ENCODE measurements at places on chromosomes 5 and 9.

GRCh38 chr5:42301349-42301748 is 121.9 kb upstream of the GHR start:
- no peak for DNase-seq

- DNase-seq, result no peak
Observed at GRCh38 chr5:98069876-98070512, 703.5 kb upstream of the RGMB start.

DNA sequence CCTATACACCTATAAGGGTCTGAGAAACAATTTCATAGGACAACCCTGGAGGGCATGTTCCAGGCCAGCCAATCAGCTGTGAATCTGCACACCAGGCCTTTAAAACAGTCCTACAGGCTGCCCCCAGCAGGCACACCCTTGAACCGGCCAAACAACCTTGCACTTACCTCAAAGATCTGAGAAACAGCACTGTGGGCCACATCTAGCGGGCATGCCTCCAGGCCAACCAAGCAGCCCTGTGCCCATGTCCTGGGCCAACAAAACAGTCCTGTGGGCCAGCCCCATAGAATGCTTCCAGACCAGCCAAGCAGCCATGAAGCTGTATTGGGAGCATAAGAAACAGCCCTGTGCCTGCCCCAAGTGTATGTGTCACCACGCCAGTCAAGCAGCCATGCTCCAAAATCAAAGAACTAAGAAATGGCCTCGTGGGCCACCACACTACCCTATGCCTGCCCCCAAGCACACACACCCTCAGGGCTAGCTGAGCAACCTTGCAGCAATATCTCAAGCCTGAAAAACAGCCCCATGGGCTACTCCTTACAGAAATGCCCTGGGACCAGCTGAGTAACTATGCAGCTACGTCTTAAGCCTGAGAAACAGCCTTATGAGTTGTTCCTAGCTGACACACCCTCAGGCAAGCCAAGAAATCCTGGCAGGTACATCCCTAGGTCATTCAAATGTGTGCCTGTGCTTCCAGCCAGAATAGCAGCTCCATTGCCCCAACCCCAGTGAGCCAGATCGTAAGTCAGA is 2243.8 kb upstream of the C9orf72 start:
- no peak for DNase-seq

DNA sequence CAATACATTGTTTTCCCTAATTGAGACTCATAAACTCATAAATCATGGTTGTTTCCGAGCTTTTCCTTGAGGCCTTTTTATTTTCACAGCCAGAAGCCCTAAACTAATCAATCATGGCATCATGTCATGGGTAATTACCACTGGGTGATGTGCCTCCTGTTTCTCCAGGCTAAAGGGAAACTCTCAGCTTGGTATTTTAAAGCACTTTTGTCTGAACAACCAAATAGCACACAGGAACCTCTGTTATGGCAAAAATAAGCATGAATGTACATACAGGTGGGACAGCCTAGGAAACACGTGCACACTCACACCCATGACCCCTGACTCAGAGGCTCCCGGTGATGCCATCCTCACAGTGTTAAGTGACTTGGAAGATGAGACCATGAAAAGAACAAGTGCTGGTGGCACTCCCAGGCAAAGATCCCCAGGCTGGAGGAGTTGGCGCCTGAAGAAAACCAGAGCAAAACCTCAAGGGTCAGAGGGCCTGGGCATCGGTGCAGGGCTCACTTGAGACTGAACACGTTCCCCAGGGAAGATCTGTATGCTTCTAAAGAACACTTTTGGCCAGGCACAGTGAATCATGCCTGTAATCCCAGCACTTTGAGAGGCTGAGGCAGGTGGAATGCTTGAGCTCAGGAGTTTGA is 154.3 kb downstream of the ROR2 start:
- DNase-seq, result no peak

- DNase-seq, result no peak
Observed at GRCh38 chr5:179805529-179806249, 977 bp downstream of the MGAT4B start.

GRCh38 chr9:33234511-33235467 is 5.2 kb upstream of the SPINK4 start:
- DNase-seq, result no peak

- no peak for DNase-seq
Observed at GRCh38 chr5:146761811-146762210, 116.7 kb downstream of the PPP2R2B start.

GRCh38 chr9:127130661-127131538 is 8.5 kb upstream of the ANGPTL2 start:
- DNase-seq, result peak; percentile 98

GRCh38 chr9:78997296-78997695 is 574.5 kb upstream of the TLE4 start:
- DNase-seq, result no peak

- no peak for DNase-seq
Observed at GRCh38 chr5:150489360-150490295, 18.3 kb upstream of the NDST1 start.

GRCh38 chr5:68953875-68954617 is 139.8 kb upstream of the SLC30A5 start:
- no peak for DNase-seq

- DNase-seq, result no peak
Observed at GRCh38 chr9:123967323-123967722, 37.4 kb upstream of the DENND1A start.

- DNase-seq, result no peak
Observed at GRCh38 chr5:103522586-103522985, 40.0 kb downstream of the NUDT12 start.

DNA sequence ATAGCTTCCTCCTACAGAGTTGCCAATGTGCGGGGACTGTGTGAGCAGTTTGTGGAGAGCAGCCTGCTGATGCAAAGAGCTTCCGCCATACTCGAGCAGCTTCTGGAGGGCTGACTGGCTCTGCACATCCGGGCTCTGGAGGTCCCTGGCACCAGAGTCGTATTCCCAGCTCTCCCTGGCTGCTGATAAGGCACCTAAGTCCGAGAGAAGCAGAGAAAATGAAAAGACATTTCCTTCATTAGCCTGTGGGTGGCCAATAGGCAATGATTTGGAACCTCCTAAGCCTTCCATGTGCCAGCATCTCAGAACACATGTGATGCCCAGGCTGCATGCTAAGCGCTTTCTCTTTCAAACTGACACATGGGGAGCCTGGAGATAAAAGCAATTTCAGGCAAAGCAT is 94.3 kb downstream of the TSSK1B start:
- no peak for DNase-seq

GRCh38 chr5:91302305-91302704 is 80.8 kb downstream of the ARRDC3 start:
- no peak for DNase-seq

DNA sequence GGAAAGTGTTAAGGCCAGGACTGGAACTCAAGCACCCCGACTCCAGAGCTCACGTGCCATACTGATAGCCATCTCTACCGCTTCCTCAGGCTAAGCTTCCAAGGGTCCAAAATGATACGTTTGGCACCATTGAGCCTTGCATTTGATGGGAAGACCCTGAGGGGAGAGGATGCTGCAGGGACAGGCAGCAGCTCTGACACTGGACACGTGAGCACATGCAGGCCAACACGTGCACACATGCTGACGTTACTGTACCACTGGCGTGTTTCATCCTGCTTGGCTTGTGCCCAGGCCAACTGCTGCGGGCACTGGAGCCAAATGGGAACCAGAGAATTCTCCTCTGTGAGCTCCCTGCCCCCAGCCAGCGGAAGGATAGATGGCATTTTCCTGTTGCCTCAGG is 5.2 kb downstream of the FAT2 start:
- no peak for DNase-seq

DNA sequence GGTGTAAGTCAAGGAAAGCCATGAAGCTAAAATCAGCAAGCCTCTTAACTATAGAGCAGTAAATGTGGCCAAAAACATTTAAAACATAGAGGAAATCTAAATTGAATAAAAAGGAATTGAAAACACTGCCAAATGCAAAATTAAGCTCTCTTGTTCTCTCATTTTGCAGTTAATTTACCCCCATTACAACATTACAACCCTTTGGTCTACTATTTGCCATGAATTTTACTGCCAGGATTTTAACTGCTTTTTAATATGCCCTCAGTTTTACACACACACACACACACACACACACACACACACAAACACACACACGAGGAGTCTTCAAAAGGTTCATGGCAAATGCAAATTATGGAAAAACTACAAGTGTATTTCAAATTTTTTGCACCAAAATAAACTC is 91.4 kb upstream of the ACO1 start:
- no peak for DNase-seq

DNA sequence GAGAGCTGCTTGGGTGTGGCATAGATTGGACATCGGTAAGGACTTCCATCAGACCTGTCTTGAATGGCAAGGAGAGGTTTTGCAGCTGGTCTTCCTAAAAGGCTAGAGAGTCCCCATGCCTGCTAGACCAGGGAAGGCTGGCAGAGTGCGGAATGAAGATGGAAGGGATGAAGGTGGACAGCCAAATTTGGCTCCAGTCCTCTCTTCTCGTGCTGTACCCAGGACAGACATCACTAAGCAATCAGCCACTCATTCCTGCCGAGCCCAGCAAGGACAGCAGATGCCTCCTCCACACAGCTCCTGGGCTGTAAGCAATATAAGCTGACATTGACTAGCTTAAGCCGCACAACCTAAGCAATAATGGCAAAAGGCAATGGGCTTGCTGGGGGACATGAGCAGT is 112.0 kb downstream of the OLFM1 start:
- no peak for DNase-seq

DNA sequence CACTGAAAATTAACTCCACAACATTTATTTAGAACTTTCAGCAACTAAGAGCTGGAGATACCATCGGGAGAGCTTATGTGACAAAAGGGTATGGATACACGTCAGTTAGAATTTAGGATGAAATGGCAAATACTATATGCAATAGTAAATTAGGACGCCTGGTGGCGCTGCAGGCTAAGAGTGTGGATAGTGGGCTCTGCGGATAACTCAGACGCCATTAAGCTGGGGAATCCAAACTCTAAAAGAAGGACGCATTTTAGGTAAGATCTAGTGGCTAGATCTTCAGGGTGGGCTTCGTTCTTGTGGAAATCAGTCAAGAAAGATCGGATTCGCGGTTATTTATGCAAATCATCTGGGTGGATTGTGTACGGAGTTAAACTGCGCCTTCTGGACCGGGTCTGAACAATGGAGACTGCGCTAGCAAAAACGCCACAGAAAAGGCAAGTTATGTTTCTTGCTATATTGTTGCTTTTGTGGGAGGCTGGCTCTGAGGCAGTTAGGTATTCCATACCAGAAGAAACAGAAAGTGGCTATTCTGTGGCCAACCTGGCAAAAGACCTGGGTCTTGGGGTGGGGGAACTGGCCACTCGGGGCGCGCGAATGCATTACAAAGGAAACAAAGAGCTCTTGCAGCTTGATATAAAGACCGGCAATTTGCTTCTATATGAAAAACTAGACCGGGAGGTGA is at the start of gene PCDHB5:
Gene PCDHB5 (plus strand): TSS at position 177 of the 688 bp plus-strand sequence. CDS start 229 bp downstream, at position 406.
- no peak for DNase-seq

DNA sequence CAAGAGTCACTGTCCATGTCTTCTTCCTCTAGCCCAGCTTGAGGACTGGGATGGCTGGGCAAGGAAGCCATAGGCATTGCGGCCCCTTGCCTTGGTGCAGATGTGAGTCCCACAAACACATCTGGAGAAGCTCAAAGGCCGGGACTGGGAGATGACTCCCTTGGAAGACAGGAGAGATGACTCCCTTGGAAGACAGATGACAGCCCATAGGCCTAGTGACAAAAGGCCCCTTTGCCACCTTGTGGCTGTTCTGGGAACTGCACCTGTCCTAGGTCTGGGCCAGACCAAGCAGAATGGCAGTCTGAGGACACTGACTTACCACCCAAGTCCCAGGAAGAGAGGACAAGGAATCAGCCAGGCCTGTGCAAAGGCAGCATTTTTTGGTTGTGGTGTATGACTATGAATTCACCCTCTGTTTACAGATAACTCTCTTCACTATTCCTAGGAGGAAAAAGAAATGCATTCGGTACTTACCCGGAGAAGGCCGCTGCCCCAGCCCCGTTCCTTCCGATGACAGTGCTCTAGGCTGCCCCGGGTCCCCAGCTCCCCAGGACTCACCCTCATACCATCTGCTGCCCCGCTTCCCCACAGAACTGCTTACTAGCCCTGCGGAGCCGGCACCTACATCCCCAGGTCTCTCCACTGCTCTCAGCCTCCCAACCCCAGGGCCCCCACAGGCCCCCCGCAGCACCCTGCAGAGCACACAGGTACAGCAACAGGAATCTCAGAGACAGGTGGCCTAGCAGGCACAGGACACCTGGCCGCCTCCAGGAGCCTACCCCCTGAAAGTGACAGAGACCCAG is 30.8 kb downstream of the SKP1 start:
- DNase-seq, result peak; percentile 67

DNA sequence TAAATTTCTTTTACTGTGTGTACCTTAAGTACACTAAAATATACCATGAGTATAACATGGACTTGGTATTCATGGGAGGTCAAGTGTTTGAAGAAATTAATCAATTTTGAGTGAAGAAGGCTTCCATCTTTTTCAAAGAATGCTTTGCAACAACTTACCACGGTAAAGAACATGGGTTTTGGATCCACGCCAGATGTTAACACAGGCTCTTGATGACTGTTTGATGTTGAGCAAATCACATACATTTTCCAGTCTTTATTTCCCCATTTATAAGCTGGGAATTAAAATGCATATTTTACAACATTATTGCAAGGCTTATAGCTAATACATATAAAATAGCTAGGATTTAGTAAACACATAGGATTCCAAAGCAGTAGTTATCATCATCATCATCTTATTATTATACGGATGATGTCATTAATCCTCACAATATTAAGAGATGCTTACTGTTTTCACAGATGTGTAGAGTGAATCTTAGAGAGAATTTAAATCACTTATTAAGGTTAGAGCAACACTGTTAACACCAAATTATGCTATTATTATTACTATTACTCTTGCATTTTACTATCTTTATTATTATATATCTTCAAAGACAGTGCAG is 362.0 kb downstream of the PRELID2 start:
- DNase-seq, result no peak

- DNase-seq, result no peak
Observed at GRCh38 chr9:87888501-87888900, 5.8 kb downstream of the SPATA31E1 start.

DNA sequence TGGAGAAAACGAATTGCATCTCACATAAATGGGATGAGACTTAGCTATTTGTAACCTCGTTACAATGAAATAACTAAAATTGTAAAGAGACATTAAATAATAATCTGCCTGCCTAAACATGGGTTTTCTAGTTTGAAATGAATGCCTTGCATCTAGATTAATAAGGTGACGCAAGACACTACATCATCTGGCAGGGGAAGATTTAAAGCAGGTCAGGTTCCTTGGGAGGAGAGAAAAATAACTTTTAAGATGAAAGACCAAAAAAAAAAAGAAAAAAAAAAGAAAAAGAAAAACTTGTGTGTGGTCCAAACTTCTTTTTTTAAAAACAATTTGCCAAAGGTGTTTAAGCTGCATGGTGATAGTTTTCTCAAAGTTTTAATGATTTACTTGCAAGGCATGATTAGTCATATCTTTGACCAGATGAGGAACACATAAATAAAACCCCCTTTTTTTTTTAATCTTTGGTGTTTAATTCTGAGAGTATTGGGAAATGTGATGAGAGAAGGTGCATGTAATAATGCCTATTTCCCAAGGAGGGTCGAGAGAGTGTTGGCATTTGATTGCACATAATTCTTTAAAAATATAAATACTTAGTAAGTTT is 122.9 kb upstream of the ADAMTSL1 start:
- DNase-seq, result no peak
